Endodermal cell (in vitro differentiated cells): ENCODE measurements at places on chromosomes 4 and X. TPM values are rescaled to one million over a fixed set of nuclear protein-coding genes. Genes with fewer than 3 reads are reported as not detected.

- no peaks in the 10 kb centered on the region for H3K36me3 ChIP-seq
- H3K27me3 ChIP-seq, result no peaks in the 10 kb centered on the region
- no peaks in the 10 kb centered on the region for H3K4me1 ChIP-seq
- no peak for DNase-seq
- H3K27ac ChIP-seq, result no peak overlapping the region
Measured at GRCh38 chrX:14420841-14421240, 108.5 kb upstream of the GLRA2 start.

Gene RRH
- 0.16 and 0.18 TPM in 2 replicates for total RNA-seq

DNA sequence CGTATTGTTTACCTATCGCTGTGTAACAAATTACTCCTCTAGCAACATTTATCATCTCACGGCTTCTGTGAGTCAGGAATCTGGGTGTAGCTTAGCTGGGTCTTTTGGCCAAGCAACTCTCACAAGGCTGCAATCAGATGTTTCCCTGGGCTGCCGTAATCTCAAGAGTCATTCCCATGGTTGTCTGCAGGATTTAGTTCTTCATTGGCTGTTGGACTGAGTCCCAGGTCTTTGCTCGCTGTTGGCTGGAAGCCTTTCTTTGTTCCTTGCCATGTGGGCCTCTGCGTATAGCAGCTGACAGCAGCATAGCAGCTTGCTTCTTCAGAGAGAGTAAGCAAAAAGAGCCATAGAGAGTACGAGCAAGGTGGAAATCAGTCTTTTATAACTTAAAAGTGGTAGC, 16.8 kb downstream of the POLR2B start:
- H3K36me3 ChIP-seq, result peaks cover 77% of the 10 kb centered on the region
- H3K27ac ChIP-seq, result no peak overlapping the region
- H3K4me1 ChIP-seq, result no peaks in the 10 kb centered on the region
- no peaks in the 10 kb centered on the region for H3K27me3 ChIP-seq
- no peak for DNase-seq

DNA sequence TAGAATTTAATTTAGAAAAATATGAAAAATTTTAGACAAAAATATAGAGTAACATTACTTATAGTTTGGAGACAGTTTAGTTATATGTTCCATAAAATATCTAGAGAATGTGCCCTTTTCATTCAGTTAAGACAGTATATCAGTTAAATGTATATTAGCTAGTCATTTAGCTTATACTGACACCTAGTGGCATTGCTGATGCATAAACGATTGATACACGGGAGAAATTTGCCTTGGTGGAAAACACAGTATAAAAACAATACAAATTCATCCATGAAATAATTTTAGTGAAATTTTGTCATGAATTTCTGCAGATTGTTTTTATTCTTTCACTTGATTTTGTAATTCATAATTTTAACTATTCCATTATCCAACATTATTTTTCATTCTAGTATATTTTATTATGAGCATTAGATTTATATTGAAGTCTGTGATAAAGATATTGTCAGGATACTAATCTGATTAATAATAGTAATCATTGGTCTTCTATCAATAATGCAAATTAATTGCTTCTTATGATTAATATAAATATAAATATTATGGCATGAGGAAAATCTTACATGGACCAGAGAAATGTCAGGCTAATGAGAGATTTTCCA, 219.0 kb downstream of the TLL1 start:
- H3K27ac ChIP-seq, result no peak overlapping the region
- no peaks in the 10 kb centered on the region for H3K27me3 ChIP-seq
- no peak overlapping the region for H3K4me3 ChIP-seq
- DNase-seq, result no peak

DNA sequence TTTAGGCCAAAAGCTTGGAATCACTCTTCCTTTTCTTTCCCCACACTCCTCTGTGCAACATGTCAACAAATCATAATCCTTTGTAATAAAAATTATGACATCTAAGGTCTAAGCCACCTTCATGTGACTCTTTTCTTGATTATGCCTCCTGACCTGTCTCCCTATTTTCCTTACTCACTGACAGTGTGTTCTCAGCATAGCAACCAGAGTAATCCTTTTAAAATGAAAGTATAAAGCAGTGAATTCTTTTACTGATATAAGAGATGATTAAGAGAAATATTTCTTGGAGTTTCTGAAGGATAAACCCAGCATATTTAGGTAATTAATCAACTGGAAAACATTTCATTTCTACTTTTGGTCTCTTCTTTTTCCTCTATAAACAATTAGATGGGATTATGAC, 44.7 kb downstream of the USO1 start:
- H3K36me3 ChIP-seq, result peaks cover 66% of the 10 kb centered on the region
- no peak for DNase-seq
- H3K4me1 ChIP-seq, result peaks cover 3% of the 10 kb centered on the region
- H3K4me3 ChIP-seq, result no peak overlapping the region

DNA sequence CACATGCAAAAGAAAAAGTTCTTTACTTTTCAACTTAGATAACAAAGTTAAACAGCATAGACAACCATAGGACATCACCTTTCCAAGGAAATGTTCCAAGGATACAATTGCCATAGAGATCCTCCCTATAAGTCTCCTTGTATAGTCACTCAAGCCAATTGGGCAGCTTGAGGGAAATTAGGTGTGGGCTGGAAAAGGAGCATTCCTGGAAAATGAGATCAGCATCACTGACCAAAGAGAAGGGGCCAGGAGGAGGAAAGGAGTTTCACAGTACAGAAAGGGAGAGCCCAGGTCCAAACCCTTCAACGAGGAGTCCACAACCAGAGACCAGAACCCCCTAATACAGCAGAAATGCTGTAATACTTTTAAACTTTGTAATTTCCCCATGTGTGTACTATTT, 91.5 kb upstream of the PPARGC1A start:
- DNase-seq, result no peak
- H3K36me3 ChIP-seq, result no peaks in the 10 kb centered on the region
- no peaks in the 10 kb centered on the region for H3K27me3 ChIP-seq
- no peak overlapping the region for H3K27ac ChIP-seq

Gene SLC49A3
- 11.0 to 15.1 TPM (median 12.3 TPM) in 3 replicates for total RNA-seq

- H3K4me1 ChIP-seq, result peaks cover 7% of the 10 kb centered on the region
- H3K4me3 ChIP-seq, result no peak overlapping the region
- H3K27ac ChIP-seq, result no peak overlapping the region
- peak; percentile 80 for DNase-seq
- no peaks in the 10 kb centered on the region for H3K36me3 ChIP-seq
Measured at GRCh38 chr4:1793496-1793840, 375 bp downstream of the FGFR3 start.

GRCh38 chr4:14862891-14863290, 139.4 kb upstream of the CPEB2 start:
- H3K36me3 ChIP-seq, result no peaks in the 10 kb centered on the region
- H3K27ac ChIP-seq, result no peak overlapping the region
- DNase-seq, result no peak
- no peaks in the 10 kb centered on the region for H3K27me3 ChIP-seq
- no peak overlapping the region for H3K4me3 ChIP-seq
- peaks cover 8% of the 10 kb centered on the region for H3K4me1 ChIP-seq

Gene NWD2
- not detected in 3 replicates for total RNA-seq

Gene PDZD4
- 68.3 and 84.4 TPM in 2 replicates for total RNA-seq

- no peaks in the 10 kb centered on the region for H3K4me1 ChIP-seq
- no peaks in the 10 kb centered on the region for H3K27me3 ChIP-seq
- H3K27ac ChIP-seq, result no peak overlapping the region
Measured at GRCh38 chr4:152660526-152660925, 19.3 kb downstream of the TMEM154 start.

- H3K27me3 ChIP-seq, result no peaks in the 10 kb centered on the region
- H3K36me3 ChIP-seq, result no peaks in the 10 kb centered on the region
- no peak for DNase-seq
Measured at GRCh38 chr4:63921561-63921960, 487.7 kb downstream of the TECRL start.

GRCh38 chrX:131609480-131609879, 65.6 kb downstream of the OR13H1 start:
- peak; percentile 42 for DNase-seq
- H3K27ac ChIP-seq, result no peak overlapping the region
- no peaks in the 10 kb centered on the region for H3K4me1 ChIP-seq
- H3K27me3 ChIP-seq, result no peaks in the 10 kb centered on the region
- no peaks in the 10 kb centered on the region for H3K36me3 ChIP-seq

DNA sequence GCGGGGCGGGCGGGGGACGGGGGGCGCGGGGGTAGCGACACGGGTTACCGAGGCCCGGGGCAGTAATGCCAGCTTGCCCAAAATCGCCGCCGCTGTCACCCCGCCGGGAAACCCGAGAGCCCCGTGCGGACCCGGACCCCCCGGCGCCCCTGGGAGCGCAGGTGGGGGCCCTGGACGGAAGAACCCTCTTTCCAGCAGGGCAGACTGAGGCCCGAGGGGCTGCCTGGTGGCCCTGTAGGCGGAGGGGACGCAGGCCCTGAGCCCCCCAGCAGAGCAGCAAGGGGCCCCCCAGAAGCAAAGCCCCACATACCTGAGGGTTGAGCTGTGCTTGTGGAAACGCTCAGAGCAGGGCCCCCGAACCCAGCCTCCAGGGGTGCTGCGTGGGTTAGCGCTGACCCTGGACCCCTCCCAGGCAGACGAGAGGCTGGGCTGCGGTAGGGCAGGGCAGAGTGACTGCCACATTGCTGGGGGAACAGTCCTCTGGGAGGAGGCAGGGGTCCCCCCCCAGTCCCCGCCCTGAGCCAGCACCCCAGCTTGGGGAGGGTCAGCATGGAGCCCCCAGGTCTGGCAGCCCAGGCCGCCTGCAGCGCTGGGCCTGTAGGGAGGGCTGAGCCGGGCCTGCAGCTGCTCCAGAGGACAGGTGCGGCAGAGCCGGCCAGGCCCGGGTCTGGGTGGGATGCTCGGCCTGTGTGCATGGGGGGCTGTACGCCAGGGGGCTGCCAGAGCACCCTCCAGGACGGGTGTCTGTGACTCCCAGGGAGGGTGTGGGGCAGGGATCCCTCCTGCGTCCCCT, 646 bp downstream of the DOK7 start:
- DNase-seq, result no peak
- no peaks in the 10 kb centered on the region for H3K36me3 ChIP-seq
- H3K4me3 ChIP-seq, result no peak overlapping the region
- peaks cover 27% of the 10 kb centered on the region for H3K27me3 ChIP-seq
